ENCODE measurements at places on chromosomes 16 and 17.

DNA sequence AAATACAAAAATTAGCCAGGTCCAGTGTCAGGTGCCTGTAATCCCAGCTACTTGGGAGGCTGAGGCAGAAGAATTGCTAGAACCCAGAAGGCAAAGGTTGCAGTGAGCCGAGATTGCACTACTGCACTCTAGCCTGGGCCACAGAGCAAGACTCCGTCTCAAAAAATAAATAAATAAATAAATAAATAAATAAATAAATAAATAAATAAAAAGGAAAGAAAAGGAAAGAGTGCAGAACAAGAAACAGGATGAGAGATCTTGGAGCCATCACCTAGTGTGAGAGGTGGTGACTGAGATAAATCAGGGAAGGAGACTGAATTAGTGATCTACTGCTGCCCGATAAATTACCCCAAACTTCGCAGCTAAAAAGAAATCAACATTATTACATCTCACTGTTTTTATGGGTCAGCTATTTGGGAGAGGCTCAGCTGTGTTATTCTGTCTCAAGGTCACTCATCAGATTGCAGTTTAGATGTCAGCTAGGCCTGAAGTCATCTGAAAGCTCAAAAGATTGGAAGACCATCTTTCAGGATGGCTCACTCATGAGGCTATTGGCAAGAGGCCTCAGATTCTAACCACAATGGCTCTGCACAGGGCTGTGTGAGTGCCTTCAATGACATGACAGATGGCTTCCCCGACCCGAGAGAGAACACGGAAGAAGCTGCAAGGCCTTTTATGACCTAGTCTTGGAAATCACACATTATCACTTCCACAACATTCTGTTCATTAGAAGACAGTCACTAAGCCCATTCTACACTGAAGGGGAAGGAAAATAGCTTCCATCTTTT, 66.4 kb downstream of the CMC2 start:
- DNase-seq, result no peak

DNA sequence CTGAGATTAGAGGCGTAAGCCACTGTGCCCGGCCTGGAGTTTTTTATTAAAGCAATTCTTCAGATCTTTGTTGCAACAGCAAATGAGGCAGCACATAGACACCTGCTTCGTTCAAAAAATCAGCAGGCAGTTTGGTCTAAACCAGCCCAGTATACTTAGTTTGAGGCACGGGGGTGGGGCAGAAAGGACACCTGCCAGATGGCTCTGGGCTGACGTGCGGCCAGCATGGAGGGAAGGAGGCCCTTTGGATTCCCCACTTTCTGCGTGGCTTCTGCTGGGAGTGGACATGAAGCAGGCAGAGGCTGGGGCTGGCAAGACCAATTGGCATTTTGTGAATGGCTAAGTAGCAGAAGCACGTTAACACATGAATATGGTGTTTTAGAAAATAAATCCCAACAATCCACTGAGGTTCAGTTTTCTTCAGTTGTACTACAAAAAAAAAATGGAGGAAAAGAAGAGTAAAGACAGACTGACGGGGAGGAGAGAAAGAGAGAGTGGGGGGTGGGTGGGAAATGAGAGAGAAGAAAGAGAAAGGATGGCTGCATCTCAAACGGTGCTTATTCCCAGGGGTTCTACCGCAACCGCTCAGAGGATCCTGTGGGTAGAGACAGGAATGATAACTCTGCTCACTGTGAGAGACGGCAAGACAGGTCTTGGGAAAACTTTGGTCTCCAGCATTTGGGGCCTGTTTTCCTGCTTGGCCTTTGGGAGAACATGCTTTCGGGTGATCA, 16.3 kb downstream of the C16orf46 start:
- no peak for DNase-seq

DNA sequence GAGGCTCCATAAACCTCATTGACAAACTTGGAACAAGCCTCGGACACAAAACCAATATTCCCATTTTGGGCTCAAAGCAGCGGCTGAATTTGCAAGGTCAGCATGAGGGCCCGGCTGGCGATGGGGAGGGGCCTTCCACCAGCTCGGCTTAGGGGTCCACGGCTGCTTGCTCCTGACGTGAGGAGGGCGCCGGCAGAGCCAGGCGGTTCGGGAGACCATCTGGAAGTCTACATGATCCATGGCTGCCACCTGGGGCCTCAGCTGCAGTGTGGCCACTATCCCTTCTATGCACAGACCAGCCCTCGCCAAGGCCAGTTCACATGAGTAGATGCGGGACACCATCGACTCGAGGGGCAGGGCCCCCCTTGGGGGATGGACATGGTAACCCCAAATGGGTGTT, 39.1 kb downstream of the NDEL1 start:
- DNase-seq, result no peak

- peak; percentile 67 for DNase-seq
Observed at GRCh38 chr17:48816774-48817590, at the start of gene TTLL6. Gene TTLL6 (minus strand): TSS chr17:48817229. CDS start chr17:48817072, 157 bp downstream.

DNA sequence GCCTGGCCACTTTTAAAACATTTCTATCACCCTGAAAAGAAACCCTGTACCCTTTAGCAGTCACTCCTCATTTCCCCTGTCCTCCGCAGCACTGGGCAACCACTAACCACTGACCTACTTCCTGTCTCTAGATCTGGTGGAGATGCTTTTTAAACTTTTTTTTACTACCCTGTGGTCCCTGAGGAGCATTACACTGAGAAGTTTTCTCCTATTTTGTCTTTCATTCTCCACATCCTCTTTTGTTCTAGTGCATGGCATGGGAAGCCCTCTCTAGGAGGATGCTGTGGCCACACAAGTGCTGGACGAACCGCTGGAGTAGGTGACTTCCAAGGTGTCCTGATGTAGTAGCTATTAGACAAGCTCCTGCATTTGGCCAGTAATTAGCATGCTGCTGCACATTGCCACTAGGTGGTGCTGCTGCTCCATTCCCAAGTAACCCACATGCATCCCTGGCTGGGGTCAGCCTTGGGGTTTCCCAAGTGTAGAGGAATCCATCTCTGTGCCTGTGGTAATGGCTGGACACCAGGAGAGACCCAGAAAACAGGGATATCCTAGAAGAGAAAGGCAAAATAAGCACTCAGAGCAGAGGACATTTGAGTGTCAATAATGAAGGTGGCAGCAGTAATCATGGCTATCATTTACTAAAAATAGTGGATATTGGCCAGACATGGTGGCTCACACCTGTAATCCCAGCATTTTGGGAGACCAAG, 143.8 kb upstream of the CRHR1 start:
- DNase-seq, result peak; percentile 43

DNA sequence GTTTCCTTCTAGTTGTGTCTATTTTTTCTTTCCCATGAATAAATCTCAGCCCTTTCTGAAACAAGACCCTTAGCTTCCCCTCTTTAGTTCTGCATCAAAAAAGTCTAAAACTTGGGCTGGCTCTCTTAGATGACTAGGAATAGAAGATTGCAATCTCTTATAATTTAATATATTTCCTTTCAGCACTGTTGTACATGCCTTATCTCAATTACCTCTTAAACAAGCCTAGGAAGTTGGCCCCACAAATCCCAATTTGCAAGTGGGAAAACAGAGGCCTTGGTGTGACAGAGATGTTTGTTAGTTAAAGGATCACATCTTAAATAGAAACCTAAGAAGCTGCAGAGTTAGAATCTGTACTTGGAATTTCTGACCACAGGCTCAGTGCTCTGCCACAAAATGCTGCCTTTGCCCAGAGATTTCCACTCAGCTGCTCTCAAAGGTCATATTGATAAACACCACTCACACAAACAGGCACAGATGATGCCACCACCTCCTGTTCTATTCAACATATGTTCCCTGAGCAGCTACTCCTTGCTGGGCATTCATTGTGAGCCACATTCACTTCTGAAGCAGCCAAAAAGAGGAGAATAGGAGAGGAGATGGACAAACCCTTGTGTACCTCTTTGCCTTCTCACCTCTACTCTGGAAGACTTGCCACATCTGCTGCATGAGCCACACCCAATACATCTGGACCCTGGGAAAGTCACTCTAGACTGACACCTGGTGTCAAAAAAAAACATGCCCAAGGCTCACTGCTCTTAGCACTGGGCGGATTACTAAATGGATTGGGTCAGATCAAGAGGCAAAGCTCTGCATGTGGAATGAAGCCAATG, 5.5 kb downstream of the CCDC182 start:
- DNase-seq, result no peak

DNA sequence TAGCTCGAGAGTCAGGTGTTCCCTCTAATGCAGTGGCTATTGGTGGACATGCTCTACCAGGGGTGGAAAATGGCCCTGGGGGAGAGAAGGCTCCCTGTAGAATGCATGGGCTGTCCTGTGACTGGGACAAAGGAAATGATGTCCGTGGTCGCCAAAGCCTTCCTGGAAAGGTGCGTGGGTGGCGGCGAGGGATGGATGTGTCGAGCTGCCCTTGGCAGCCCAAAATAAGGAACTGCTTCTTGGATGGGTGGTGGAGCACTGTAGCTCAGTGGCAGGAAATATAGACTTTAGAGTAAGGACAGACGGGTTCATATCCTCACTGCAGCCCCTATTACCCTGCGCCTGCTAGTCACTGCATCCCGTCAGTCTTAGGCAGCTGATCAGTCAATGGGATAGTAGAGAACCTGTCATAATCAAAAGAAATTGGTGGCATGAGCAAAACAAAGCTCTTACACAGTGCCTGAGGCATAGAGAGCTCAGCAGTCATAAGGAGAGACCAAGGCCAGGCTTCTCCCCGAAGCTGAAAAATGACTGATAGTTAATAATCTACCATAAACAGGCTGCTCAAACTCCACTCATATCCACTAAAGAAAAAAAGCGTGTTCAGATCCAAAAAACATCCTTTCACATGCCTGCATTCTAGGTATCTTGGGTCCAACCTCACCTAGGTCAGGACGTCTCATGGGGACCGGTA, 123.5 kb upstream of the PLCG2 start:
- DNase-seq, result no peak

DNA sequence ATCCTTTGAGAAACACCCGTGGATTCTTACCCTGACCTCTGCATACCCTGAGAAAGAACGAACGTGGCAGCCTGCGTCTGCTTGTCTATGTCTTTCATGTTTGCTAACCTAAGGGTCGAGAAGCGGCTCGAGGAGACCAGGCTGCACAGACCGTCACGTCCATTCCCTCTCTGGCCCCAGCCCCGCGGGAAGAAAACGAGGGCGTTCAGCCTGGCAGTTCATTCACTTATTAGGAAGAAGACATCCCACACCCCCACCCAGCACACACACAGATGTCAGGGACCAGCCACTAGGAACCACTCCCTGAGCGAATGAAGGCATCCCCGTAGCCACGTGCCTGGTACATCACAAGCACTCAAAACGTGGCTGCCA, 655 bp upstream of the MTHFSD start:
- DNase-seq, result no peak

GRCh38 chr16:68798398-68798797, 44.9 kb upstream of the TANGO6 start:
- DNase-seq, result no peak

- DNase-seq, result no peak
Observed at GRCh38 chr17:45709728-45710288, 74.3 kb upstream of the CRHR1 start.

GRCh38 chr17:28255616-28256015, 63.4 kb upstream of the TMEM97 start:
- no peak for DNase-seq

Measured in foreskin melanocyte (primary cell).